ENCODE measurements at places on chromosomes 12 and 14.
A peak's percentile ranks its signal among the peaks of the same experiment; 100 is the strongest.

- no peak for DNase-seq
Observed at GRCh38 chr14:59254911-59255545, 66.6 kb downstream of the DAAM1 start.

DNA sequence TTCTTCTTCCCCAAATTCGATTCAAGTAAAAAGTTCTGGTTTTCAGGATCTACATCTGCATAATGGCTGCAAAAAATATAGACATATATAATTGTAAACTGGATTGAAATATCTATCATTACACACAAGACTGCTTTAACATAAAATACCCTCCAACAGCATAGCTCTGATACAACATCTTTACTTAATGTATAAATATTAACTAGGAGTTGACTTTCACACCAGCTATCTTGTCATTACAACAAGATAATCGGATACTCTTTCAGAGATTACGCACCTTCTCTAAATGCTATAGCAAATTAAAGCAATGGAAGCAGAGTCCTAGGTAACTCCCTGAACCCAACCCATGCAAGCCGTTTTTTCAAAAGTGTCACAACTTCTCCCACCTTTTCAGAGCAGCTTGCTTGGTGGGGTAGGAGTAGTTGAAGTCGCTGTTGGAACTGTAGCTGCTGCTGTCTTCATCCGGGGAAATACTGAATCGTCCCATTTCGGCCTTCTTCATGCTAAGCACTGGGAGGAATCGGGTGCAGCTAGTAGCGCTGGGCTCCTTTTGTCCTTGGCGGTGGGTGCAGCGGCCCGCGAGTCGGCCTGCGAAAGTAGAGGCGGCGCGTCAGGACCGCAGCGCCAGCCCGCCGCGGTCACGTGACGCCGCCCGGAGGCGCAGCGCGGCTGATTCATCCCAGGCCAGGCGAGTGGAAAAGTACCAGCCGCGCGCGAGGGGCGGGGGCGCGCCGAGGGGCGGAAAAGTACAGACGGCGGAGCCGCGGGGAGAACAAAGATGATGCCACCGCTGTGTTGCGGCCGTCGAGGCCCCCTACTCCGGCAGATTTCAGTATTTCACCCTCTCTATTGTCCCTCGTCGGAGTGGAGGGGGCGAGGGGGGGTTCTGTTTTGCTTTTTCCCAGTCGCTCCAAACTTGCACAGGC is 1.5 kb downstream of the SLC38A2 start:
- peak; percentile 89 for DNase-seq

GRCh38 chr12:58372298-58372697 is 430.9 kb downstream of the ATP23 start:
- DNase-seq = no peak

DNA sequence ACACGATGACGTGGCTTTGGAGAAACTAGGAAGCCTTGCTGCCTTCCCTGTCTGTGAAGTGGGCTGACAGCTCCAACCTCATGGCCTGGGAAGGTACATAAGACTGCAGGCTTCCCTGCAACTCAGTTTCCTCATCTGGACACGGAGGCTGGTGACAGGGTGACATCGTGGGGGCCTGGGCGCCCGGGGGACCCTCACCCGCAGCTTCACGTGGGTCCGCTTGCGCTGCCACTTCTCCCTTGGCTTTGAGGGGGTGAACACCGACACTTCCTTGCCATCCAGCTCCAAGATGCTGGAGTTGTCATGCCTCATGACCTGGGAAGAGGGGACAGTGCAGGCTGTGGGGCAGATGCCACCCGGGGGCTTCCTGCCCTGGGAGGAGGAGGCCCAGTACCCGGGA is 7.6 kb downstream of the ARL6IP4 start:
- no peak for DNase-seq

GRCh38 chr12:15933751-15934150 is 22.6 kb downstream of the DERA start:
- no peak for DNase-seq
